ENCODE measurements at places on chromosomes 7 and 10.

DNA sequence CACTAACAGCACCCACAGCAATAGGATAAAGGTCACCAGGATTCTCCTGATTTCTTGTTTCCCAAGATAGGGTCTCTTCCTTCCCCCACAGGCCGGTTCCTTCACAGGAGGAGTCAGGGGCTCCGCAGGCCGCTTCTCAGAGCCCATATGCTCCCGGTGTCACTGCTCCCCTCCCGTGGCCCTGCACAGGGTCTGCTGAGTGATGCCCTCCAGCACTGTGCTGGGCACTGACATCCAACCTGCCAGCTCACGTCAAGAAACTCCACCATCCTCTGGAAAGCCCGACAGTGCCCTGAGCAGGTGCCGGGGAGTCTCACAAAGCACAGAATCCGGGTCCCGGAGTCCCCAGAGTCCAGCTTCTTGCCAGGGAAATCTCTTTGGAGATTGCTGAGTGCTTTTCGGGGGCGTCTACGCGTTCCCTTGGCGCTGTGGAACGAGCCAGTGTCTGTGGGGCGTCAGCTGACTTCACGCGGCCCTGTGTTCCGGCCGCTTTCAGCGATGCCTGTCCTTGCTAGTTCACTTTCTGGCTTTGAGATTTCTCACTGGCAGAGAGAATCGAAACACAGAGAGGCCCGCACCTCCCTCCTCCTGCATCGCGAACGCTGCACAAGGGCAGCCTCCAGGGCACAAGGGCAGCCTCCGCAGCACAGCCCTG, 567.5 kb downstream of the DNAJB6 start:
- DNase-seq, result no peak

- no peak for DNase-seq
Measured at GRCh38 chr7:80943342-80943741, 24.5 kb upstream of the SEMA3C start.

- DNase-seq, result no peak
Measured at GRCh38 chr7:124909808-124910207, 19.8 kb downstream of the POT1 start.

- DNase-seq, result no peak
Measured at GRCh38 chr7:128431754-128432153, 22.0 kb upstream of the IMPDH1 start.

- DNase-seq, result no peak
Measured at GRCh38 chr7:78530351-78530750, 731.8 kb downstream of the PHTF2 start.

GRCh38 chr7:123492485-123492884, 41.9 kb downstream of the IQUB start:
- no peak for DNase-seq

DNA sequence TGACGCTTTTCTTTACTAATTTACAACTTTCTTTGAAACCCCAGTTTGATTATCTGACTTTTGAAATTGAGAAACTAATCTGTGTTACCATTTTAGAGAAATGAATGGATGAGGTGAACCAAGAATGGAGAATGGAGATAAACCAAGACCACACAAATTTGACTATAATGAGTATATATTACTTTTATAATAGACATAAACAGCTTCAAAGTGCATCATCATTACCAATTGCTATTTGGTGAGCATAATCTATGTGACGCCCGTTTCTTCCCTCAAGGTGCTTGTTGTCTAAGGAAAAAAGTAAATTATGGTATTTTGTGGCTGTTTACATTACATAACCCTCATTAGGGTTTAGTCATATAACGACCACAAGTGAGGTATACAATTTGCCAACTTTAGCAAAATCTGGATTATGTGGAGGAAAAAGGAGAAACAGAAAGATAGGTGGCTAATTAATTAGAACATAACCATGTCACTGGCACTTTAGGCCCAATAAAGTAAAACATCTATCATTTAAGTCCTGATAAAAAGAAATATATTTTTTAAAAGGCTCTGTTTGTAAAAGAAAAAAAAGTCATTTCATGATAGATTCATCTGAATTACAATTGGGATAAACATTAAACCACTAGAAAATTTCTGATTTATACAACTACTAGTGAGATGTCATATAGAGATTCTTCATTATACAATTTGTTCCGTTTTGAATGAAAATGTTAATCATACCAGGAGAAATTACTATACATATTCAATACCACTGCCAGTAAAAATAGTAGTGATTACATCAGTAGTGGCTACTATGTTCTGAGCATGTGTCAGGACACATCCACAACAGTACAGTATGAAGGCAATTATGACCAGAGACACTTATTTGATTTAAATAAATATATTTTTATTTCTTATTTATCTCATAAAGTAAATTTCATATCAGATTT, 118.2 kb upstream of the FAM133B start:
- no peak for DNase-seq

- no peak for DNase-seq
Measured at GRCh38 chr10:69855346-69856111, 53.8 kb downstream of the COL13A1 start.

DNA sequence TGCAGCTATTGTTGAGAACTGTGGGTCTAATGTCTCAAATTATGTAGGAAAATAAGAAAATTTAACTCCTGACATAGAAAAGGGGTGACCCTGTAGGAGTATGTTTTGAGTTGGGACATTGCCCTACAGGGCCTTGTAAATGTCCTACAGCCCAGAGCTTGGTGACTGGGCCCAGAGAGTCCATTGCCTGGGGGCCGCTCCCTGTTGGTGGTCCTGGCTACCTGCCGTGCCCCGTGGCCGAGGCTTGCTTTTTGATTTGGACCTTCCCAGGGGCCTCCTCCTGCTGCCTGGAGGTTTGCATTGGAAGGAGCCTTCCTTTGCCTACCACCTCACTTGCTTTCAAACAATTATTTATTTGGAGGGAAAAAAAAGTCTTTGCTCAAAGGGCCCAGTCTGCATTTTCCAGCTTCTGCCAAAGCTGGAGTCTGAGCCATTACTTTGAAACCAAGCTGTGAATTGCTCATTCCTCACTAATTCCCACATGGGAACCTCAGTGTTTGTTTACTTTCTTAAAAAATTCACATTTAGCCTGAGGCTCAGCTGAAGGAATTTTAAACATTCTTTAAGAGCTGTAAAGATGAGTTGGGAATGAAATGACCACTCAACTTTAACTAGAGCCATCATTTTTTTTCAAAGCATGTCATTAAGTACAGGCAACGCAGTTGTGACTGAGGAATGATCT, 355.0 kb downstream of the GLRX3 start:
- DNase-seq, result no peak

- DNase-seq, result peak; percentile 80
Measured at GRCh38 chr10:101050208-101051069, 11.3 kb upstream of the KAZALD1 start.

DNA sequence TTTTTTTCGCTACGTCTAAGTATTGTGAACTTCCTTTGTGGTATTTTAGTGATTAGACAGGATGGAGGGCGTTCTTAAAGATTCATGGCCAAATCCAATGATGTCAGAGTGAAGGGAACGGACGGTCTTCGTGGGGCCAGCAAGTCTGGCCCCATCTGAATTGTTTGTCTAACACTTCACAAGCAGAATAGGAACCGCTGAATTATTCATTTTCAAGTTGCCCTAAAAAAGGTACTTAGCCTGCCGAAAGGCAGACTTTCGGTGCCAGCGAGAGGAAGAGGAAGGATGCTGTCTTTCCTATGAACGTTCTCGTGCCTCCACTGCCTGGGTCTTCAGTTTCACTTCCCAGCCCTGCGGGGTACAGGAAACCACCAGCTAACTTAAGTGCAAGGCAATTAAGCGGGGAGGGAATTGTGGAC, 145.7 kb upstream of the SH2B2 start:
- DNase-seq, result peak; percentile 22

GRCh38 chr10:70445718-70446657, 4.5 kb upstream of the NODAL start:
- no peak for DNase-seq

DNA sequence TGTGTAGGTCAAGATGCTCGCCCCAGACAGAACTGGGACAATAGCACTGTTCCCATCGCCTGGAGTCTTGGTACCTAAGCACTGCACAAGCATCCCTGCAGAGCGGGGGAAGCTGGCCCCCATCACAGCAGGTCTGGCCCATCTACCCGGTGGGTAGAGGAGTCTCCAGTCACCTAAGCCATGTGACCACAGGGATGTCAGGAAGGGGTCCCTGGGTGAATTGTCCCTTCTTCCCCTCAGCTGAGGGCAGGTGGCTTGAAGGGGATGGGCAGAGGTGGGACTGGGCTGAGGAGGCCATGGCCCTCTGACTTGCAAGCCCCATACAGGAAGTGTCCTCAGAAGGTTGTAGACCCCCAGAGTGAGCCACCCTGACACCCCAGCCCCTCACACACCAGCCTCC, 39.7 kb downstream of the FRMPD2 start:
- no peak for DNase-seq

- no peak for DNase-seq
Measured at GRCh38 chr10:184911-185310, 49.7 kb downstream of the ZMYND11 start.

DNA sequence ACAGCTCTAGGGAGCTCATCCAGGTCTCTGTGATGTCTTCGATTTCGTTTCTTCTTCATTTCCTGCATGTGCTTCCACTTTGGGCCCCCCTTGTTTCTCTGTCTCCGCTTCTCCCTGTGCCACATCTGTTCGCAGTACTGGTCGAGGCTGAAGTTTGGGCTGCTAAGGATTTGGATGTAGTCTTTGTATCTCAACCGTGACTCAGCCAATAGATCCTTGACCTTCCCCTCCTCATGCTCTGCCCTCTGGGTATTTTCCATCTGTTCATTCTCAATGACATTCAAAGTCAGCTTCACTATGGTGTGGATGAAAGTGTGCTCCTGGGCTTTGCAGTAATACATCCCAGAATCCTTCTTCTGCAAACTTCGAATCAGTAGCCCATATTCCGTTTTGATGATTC, 187.4 kb downstream of the SEMA3D start:
- DNase-seq, result no peak

DNA sequence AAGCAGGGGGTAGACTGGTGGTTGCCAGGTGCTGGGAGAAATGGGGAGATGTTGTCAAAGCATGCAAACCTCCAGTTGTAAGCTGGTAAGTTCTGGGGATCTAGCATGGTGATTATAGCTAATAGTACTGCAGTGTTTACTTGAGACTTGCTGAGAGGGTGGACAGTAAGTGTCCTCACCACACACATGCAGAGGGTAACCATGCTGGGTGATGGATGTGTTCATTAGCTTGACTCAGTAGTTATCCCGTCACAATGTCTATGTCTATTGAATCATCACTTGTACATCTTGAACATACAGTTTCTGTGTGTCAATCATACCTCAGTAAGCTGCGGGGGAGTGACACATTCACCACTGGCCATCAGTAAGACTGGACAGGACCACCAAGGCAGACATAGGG, 42.1 kb downstream of the GSDME start:
- no peak for DNase-seq

- no peak for DNase-seq
Measured at GRCh38 chr7:119514326-119514725, 758.6 kb upstream of the KCND2 start.

DNA sequence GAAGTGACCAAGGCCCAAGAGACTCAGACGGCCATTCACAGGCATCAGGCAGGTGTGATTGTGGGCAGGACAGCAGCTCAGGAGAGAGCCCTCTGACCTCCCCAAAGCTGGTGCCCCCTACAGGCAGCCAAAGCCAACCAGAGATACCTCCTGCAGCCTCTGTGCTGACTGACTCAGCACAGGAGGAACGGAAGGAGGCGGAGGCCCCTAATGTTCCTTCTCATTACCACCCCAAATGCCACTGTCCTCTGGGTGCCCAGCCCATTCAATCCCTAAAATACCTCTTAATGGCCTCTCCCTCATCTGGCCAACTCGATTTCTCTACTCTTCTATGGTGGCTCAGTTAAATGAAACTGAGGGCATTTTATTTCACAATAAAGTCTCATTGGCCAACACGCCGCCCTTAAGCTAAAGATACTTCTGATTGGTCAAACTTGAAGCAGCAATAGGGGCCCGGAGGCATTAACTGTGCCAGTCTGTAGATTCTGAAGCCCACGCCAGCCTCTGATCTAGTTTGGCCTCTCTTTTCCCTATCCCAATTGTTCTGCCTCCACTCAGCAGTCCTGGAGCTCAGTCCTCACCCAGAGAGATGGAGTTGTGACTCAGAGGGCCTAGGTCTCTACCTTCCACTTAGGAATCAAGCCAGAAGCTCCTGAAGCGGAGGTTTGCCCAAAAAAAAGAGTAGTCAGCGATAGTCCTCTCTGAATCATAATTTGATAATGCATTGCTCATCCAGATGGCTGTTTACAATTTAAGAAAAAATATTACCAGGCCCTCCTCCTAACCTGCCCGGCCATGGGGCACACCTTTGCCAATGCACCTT, 1.2 kb downstream of the CYREN start:
- DNase-seq, result peak; percentile 71

DNA sequence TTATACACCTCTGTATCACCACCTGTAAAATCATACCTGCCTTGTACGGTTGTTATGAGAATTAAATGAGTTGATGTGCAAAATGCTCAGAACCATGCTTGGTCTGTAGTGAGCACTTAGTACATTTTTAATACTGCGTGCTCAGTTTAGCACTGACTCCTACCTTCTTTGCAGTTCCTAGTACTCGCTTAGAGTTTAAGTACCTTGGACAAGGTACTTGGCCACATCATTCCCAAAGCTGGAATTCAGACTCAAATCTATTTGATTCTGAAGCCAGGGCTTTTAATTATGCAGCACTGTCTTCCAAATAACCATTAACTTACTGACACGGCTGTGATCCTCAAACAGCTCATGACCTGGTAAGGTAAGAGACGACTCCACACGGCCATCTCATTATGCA, 100.0 kb upstream of the AGK start:
- DNase-seq, result no peak

GRCh38 chr10:36224431-36224985, 582.4 kb upstream of the FZD8 start:
- no peak for DNase-seq

- no peak for DNase-seq
Measured at GRCh38 chr10:94264085-94264484, 98.7 kb downstream of the NOC3L start.

DNA sequence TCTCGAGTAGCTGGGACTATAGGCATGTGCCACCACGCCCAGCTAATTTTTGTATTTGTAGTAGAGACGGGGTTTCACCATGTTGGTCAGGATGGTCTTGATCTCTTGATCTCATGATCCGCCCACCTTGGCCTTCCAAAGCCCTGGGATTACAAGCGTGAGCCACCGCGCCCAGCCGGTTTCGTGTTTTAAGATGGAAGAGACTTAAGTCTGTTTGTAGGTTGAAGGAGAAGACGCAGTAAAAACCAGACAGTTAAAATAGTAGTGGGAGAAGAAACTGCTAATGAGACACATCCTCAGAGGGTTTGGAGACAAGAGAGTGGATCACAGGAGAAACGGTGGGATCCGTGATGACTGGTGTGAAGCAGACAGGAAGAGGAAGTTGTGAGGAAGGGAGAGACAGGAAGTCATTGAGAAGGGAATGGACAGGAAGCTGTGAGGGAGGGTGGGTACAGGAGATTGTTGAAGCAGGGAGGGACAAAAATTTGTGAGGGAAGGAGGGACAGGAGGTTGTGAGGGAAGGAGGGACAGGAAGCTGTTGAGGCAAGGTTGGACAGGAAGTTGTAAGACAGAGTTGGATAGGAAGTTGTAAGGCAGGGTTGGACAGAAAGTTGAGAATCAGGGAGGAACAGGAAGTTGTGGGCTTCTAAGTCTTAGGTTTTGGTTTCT, 115.5 kb downstream of the WDFY4 start:
- peak; percentile 11 for DNase-seq
